ENCODE measurements at places on chromosomes 11 and 22.

- no peak for DNase-seq
Observed at GRCh38 chr11:60995798-60996197, 24.3 kb downstream of the CD6 start.

DNA sequence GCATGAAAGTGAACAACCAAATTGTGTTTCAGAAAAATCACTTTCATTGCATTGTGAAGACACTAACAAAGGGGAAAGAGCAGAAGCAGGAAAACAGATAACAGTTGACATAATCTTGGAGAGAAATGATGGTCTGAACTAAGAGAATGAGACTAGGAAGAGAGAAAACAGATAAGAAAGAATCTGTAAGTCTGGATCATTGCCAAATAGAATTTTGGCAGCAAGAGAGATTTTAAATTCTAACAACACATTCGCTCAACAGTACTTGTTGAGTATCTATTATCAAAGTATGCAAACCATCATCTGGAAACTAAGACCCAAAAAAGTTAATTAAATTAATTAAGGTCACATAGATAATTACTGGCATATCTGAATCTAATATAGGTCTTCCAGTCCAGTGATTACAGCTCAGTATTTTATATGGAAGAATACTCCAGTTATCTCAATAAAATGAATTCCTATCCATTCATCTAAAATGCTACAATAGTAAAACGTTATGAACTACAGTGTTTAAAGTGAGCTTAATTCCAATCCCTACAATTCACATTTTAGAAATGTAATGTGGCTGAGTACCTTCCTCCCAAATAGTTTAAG lies 166.7 kb upstream of the FAT3 start:
- DNase-seq: no peak

DNA sequence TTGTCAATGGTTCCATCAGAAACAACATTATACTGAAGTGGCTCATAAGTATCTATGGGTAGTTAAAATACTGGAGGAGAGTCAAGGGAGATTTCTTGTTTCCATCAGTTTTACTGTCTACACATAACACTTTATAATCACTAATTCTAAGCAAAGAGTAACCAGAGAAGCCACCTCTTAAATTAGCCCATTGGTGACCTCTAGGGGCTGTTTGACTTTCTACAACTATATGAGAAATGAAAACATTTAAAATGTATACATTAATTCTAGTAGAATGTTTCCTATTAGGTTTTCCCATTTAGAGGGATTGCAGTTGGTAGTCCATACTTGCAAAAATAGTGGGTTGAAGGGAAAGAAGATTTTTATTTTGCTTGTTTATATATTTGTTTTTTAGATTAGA lies 504.3 kb downstream of the FAM181B start:
- peak; percentile 44 for DNase-seq

GRCh38 chr11:13929395-13929891 lies 33.1 kb upstream of the SPON1 start:
- no peak for DNase-seq

DNA sequence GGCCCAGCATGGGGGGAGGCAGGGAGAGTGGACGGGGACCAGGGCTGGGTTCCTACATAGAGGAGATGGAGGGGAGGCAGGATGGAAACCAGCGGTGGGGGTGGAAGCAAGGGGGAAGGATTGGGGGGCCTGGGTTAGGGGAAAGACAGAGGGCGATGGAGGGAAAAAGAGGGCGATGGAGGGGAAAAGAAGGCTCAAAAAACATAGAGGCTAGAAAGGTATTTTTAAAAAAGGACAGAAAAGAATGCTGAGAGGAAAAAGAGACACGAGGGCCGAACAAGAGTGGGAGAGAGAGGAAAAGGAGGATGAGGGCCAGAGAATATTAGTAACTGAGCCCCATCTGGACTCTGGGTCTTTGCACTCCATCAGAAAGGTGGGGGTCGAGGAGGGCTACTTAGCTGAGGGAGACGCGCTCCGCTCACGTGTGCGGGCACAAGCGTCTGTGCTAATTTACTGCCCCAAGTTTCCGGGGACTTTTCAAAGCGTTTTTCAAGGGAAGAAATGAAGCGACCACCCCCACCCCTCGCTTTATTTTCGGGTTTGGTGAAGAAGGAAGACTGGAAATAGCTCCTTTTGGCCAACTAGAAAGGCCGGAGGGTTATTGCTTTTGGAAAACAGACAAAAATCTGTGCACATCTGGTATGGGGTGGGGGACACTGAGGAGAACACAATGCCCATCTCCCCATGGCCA lies 14.5 kb downstream of the PAX6 start:
- DNase-seq: no peak

GRCh38 chr11:114783805-114784204 lies 105.5 kb downstream of the NXPE2 start:
- no peak for DNase-seq

GRCh38 chr11:10295064-10295901 lies 1.3 kb upstream of the SBF2 start:
- no peak for DNase-seq

GRCh38 chr22:25084405-25085107 lies 115.1 kb upstream of the CRYBB3 start:
- DNase-seq: no peak

DNA sequence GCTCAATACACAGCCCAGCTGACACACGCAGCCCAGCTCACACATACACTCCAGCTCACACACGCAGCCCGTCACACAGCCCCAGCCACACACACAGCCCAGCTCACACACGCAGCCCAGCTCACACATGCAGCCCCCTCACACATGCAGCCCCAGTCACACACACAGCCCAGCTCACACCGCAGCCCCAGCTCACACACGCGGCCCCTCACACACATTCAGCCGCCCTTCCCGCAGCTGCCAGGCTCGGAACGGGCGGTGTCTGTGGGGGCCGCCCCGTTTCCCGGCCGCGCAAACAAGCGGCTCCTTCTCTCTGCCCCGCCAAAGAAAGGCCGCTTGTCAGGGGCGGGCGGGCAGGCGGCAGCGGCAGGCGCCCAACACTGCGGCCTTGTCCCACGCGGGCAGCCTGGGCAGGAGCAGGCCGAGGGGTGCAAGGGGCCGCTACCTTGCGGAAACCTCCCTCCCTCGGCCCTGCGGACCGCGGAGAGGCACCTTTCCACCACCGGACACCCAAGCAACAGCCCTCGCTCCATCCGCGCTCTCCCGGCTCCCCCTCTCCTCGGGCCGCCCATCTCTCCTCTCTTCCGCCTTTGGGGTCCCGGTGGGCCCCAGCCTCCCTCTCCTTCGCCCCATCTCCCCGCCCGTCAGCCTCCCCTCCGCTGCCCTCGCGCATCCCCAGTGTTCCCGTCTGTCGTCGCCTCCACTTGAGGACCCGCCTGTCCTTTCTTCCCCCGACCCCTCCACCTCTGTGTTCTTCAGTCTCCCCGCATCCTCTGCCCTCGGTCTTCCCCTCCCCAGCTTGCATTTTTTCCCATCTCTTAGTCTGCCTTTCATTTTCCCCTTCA lies 2.2 kb downstream of the PHLDB1 start:
- no peak for DNase-seq

DNA sequence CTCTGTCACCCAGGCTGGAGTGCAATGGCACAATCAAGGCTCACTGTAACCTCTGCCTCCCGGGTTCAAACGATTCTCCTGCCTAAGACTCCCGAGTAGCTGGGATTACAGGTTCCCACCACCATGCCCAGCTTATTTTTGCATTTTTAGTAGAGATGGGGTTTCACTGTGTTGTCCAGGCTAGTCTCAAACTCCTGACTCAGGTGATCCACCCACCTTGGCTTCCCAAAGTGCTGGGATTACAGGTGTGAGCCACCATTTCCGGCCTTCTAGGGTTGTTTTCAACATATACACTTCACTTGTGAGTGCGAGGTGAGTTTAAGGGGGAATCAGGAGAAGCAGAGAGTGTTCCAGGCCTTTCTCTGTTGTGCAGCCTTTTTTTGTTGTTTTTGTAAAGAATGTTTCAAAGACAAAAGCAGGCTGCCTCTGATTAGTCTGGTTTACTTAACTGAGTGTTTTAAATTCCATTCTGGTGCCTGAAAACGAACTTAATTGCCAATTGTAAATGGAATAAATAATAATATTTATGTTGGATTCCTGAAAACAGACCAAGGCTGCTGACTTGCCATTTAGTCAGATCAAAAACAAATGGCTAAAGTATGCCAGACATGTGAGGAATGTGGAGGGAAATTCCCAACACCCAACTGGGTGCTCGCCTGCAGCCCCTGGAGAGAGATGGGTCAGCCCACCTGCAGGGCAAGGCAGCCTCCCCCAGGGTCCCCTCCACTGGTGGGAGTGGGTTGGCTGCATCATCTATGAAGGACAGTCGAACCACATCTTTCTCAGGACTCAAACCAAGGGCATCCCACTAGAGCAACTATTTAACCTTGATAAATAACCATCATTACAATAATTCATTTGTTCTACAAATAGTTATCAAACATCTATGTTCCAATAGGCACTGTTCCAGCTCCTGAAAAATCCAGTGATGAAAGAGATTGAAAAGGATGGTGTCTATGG lies 4.6 kb upstream of the RANGAP1 start:
- no peak for DNase-seq

GRCh38 chr11:60348116-60348515 lies 21.1 kb downstream of the MS4A6E start:
- DNase-seq: no peak

- DNase-seq: no peak
Observed at GRCh38 chr11:96082002-96082899, 158.3 kb upstream of the MTMR2 start.

DNA sequence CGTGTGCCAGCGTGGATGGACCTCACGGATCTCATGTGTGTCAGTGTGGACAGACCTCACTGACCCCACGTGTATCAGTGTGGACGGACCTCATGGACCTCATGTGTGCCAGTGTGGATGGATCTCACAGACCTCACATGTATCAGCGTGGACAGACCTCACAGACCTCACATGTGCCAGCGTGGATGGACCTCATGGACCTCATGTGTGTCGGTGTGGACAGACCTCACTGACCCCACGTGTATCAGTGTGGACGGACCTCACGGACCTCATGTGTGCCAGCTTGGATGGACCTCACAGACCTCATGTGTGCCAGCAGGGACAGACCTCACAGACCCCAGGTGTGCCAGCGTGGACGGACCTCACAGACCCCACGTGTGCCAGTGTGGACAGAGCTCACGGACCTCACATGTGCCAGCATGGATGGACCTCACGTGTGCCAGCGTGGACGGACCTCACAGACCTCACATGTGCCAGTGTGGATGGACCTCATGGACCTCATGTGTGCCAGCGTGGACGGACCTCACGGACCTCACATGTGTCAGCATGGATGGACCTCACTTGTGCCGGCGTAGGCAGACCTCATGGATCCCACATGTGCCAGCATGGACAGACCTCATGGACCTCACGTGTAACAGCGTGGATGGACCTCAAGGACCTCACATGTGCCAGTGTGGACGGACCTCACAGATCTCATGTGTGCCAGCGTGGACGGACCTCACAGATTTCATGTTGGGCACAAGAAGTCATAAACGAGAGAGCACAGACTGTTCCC lies 18.2 kb downstream of the TTLL8 start:
- DNase-seq: no peak

DNA sequence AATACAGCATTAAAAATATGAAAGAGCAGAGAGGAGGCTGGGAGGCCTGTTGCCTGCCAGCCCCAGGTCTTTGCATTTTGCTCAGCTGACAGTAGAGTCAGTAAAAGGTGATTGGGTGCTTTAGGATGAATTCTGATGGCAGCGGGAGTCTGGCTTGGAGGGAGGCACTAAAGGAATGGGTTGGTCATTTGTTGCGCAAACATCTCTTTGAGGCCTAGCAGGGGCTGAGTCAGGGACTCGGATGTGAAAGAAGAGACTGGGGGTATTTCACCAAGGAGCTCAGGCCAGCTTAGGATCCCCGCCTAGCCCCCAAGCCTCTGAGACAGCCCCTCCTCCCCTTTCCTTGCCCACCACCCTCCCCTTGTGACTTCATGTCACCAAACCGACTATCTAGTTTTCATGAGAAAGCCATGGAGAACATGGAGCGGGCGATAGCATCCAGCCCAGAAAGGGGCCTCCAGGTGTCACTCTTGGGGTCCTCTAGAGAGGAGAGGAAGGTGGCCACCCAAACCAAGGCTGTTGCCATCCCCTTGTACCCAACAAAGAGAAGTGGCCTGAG lies 9.7 kb downstream of the DGKZ start:
- DNase-seq: no peak

DNA sequence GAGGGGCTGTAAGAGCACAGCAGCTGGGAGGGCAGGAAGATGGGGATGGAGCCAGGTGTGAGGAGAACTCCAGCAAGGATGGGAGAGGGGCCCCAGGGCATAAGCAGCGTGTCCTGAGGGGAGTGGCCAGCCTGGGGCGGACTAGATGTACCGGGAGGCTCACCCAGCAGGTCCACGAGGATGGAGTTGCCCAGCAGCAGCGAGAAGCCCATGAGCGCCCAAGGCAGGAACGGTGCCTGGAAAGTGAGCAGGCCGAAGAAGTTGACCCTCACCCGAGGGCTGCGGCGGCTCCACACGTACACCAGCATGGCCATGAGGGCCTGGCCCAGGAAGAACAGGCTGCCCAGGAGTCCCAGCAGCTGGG lies 1.3 kb downstream of the DERL3 start:
- no peak for DNase-seq

GRCh38 chr22:37804881-37805809 lies 2.6 kb upstream of the GCAT start:
- peak; percentile 38 for DNase-seq

- no peak for DNase-seq
Observed at GRCh38 chr11:115677190-115677589, 173.0 kb upstream of the CADM1 start.

DNA sequence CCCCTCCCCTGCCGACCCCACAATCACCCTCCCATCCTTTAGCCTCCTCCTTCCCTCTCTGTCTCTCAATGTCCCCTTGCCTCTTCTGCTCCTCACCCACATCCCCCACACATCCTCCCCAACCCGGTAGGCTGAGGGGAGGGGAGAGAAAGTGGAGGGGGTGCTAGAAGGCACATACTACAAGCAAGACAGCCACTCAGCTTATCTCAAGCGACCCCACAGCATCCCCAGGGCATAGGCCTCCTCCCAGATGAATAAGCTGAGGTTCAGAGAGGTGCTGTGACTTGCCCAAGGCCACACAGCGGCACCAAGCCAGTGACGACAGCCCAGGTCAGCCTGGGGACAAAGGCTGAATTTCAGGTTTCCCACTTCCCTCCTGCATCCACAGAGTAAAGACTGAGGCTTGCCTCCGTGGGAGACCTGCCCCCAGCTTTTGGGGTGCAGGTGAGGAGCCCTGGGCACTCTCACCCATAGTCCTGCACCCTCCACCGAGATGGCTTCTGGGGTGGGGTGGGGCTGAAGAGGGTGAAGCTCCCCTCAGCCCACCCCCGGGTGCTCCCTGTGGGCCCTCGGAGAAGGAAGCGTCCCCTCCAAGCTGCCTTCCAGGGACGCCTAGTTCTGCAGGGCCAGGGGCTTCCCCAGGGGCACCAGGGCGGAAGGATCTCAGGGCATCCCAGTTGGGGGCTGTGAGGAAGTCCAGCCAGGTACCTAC lies 511 bp downstream of the RAC2 start:
- peak; percentile 31 for DNase-seq

DNA sequence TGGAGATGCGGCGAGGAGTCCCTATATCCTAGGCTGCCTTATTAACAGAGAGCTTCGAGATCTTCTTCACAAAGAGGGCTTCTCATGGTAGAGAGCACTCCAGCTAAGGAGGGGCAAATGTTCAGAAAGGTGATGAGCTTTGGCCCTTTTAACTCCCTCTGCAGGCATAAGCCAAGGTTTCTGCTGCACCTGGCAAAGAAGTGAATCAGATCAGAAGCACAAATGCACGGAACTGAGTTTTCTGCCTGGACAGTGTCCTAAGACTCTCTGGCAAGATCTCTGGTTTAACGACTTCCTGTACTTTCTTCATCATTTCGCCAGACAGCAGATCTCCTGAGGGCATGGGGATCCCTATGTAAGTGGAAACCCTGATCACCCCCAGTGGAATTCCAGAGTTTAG lies 37.2 kb downstream of the POU2AF3 start:
- DNase-seq: no peak

GRCh38 chr22:43427296-43428004 lies 15.6 kb downstream of the MPPED1 start:
- no peak for DNase-seq

Data from T-cell (primary cell).